NCI-H1417 treated with DMSO at 0.1 percent for 48 hours (cell line): ENCODE measurements at places on chromosomes 16 and 17.

- DNase-seq: no peak
Measured at GRCh38 chr17:48295362-48296288, 134.4 kb downstream of the SKAP1 start.

- no peak for DNase-seq
Measured at GRCh38 chr17:49545007-49545660, 30.5 kb upstream of the NXPH3 start.

DNA sequence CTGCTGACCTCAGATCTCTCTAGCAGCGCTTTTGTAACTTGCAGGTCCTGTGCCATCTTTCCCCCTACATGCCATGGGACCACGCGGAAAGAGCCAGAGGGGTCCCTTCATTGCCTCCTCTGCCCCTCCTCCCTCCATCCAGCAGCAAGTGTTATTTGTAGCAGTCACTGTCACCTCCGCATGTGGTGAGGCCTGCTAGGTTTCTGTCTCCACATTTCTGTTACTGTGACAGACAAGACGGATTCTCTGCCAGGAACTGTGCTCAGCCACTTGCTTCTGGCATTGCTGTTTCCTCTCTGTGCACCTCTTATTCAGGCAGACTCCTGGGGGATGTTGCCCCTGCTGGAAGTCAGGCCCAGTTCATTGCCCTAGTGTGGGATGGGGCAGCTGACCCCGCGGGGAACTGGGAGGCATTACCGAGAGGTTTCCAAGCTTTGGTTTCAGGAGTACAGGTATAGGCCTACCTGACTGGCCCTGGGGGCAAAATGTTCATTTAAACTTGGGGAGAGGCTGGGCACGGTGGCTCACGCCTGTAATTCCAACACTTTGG lies 61.2 kb downstream of the RAB11FIP4 start:
- no peak for DNase-seq

- DNase-seq: peak; percentile 31
Measured at GRCh38 chr17:62653002-62653825, 25.7 kb downstream of the MRC2 start.

GRCh38 chr16:23905027-23905426 lies 69.2 kb downstream of the PRKCB start:
- DNase-seq: no peak

GRCh38 chr17:74260525-74260850 lies 13.5 kb upstream of the DNAI2 start:
- no peak for DNase-seq

- DNase-seq: no peak
Measured at GRCh38 chr16:813204-813915, 12.8 kb upstream of the GNG13 start.

- DNase-seq: no peak
Measured at GRCh38 chr17:44132275-44132821, 8.9 kb upstream of the HDAC5 start.

GRCh38 chr17:77085926-77086432 lies 54.8 kb upstream of the SEC14L1 start:
- no peak for DNase-seq

DNA sequence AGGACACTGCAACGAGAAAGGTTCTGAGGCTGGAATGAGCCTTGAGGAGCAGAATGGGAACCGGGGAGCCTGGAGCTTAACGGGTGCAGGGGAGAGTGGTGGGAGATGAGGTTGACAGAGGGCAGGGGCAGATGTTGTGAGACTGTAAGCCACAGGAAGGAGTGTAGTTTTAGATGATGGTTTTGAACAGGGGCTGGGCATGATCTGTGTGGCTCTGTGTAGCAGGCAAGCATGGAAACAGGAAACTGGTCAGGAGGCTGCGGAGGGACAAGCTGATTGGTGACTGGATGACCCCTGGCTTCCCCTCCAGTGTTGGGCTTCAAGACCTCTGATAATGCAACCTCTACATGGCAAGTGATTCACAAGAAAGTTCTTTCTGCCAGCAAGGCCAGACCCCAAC lies 1.4 kb upstream of the CNGB1 start:
- DNase-seq: no peak

- DNase-seq: no peak
Measured at GRCh38 chr17:63658366-63658765, 36.1 kb downstream of the MAP3K3 start.

GRCh38 chr16:14321542-14321941 lies 250.4 kb downstream of the MRTFB start:
- no peak for DNase-seq

DNA sequence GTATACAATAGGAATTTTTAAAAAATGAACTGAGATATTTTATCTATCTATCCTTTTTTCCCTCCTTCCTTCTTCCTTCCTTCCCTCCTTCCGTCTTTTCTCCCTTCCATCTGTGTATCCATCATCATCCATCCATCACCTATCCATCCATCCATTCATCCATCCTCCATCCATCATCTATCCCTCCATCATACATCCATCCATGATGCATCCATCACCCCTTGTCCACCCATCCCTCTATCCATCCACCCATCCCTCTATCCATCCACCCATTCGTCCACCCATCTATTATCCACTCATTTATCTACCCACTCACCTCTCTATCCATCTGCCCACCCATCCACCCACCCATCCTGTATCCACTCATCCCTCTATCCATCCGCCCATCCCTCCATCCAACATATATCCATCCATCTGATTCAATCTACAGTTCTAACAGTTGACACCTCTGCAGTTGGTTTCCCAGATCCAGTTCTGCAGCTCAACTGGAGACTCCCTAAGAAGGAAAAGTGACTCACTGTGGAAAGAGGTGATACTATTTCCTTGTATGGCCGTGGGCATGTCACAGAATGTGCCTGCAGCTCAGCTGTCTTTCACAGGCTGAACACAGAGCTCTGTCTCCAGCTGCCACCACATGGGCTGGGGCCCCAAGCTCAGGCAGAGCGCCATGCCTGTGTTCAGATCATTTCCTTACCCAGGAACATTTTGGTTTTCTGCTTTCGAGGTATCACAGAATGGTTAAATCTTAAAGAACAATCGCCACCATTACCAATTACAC lies 130.8 kb downstream of the XYLT1 start:
- no peak for DNase-seq

GRCh38 chr17:49762151-49762941 lies 1.6 kb downstream of the FAM117A start:
- DNase-seq: no peak

DNA sequence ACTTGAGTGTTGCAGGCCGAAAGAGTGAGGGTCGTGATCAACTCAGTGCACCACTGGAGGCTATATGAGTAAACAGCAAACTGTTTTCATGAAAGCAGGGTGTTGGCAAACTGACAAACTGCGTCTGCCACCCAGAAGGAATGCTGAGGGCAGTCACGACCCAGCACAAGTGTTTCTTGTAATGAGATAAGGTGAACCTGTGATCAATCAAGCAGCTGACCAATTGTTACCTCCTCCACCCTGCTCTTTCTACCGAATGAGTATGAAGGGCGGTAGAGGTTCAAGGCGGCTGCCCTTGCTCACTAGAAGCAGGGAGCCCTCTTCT lies 5.5 kb upstream of the SRL start:
- no peak for DNase-seq

- DNase-seq: no peak
Measured at GRCh38 chr16:3670711-3671110, 16.2 kb downstream of the DNASE1 start.
